Activated T-cell treated with anti-CD3 and anti-CD28 coated beads, Interleukin-2, amount 50 U/mL, for 1 hour (primary cell): ENCODE measurements at places on chromosomes 5 and 9.

DNA sequence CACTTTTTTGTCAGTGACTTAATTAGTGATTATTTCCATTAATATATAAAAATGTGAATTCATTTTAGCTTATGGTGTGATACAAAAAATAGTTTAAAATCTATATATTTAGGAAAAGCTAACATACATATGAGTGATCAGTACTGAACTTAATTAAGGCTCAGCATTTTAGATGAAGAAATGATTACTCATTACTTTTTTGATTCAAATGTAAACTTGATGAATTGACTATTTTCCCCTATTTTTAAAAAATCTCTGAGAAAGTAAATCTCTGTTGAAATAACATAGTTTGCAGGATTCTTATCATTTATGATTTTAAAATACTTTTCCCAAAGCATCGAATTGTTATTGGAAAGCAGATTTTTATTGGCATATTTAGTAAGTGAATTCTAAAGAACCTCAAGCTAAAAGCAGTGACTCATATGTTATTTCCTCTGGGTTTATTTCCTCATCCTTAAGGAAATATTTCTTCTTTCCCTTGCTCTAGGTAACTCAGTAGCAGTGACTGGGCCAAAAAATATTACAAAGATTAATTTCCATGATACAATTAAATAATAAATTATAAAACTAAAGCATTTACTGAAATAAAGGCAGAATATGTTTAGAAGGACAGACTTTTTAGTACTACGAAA is 290.6 kb downstream of the FER start:
- no peak for DNase-seq

GRCh38 chr5:138035605-138036537 is 3.0 kb upstream of the FAM13B start:
- peak; percentile 50 for DNase-seq

DNA sequence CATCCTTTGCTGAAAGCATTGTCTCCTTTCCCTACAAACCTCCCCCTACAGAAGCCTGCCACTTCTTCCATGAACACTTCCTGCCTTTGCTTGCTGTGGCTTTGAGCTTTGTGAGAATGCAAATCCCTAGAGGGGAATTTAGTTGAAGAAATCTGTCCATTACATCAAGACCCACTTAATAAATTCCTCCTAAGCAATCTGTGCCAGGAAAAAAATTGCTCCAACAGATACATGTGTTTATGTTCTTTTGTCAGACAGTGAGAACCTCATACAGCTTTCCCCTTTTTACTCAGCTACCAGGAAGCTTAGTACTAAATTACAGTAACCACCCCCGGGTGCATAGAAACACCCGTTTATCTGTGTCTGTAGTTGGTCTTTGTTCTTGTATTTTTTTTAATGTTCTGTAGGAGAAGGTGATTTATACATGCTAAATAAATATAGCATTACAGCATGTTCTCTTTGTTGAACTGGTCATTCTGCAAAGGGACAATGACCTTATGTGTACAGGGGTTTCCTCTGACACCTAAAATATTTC is 43.9 kb downstream of the SH3TC2 start:
- no peak for DNase-seq

DNA sequence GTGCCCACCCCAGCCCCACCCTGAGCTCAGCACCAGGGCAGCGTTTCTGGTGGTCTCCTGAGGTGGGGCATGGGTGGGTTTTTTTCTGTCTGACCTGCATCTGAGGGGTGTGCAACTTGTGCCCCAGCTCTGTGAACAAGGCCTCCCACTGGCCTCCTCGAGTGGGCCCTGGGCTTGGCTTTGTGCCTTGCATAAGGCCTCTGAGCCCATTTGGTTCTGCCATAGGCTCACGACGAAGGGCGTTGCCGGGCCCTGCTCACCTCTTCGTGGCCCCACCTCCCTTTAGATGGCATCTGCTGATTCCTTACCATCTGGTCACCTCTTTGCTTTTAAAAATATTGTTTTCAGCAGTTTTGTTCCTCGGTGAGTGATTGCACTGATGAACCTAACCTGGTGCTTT is 127.1 kb upstream of the COL5A1 start:
- DNase-seq = no peak

- DNase-seq = no peak
Measured at GRCh38 chr5:30959238-30959637, 234.2 kb upstream of the CDH6 start.

GRCh38 chr5:6432206-6432605 is 16.5 kb upstream of the UBE2QL1 start:
- no peak for DNase-seq

GRCh38 chr5:130206686-130207085 is 302.4 kb downstream of the CHSY3 start:
- DNase-seq = no peak

DNA sequence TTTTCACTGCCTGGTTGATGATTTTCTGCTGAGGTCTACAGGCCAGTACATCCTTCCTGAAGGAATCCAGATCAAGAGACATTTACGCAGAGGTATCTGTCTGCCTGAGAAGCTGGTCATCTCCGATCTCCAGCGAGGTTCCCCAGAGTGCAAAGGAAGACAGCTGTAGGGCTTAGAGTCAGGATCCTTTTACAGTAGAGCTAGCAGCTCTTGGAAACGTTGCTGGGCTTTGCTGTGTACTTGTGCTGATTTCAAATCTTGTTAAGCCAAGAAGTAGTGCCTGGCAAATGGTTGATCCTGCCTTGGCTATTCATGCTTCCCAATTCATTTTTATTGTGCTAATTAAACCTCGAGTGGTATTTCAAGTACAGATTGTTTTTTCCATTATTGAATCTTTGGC is 48.9 kb downstream of the NTRK2 start:
- no peak for DNase-seq

GRCh38 chr5:147645197-147645596 is 135.3 kb upstream of the DPYSL3 start:
- DNase-seq = no peak

DNA sequence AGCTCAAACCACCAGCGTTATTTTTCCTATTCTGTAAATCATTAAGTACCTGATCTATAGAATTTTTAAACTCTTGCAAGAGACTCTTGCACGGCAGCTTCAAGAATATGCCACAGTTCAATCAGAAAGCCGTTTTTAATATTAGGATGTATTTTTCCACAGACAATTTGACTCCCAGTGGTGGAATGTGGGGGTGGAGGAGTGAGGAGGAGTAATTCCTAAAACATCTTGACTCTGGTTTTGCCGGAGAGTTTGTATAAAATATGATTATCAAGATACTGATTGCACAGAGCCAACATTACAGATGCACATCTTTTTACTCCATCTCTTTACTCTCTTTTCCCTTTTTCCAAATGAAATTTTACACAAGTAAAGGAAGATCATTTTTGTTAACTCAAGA is 288.3 kb downstream of the ENC1 start:
- DNase-seq = no peak

DNA sequence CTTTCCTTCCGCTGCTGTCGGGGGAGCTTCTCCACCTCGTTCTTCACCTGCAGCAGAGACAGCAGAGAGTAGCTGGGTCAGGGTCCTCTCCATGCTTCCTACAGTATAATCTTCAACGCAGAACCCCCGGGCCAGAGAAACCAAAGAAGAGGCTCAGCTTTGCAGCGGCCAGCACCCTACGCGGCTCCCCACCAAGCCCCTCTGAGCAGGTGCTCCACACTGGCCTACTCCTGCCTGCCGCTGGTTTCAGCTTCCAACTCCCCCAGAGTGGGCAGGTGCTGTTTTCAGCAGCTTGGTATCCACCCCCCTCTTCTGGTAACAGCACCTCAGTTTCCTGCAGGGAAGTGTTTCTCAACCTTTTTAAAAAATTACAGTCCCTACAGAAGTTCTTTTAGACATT is 58.3 kb upstream of the FBXW11 start:
- no peak for DNase-seq

DNA sequence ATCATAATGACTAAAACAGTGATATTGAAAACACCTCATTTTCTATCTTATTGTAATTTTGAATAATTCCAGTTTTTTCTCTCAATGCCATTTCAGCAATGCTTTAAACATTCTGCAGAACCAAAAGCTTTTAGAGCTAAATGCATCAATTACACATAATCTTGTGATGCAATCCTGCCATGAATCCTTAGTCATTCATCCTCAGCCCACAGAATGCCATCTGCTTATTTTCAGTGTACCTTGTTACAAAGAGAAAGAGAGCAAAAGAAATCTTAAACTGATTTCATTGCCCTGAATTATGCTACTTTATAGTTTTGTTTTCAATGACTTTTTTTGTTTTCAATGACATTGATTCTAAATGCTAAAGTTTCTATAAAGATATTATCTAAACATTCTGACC is 1234.8 kb upstream of the C9orf72 start:
- no peak for DNase-seq

- no peak for DNase-seq
Measured at GRCh38 chr5:18792145-18792544, 1157.9 kb downstream of the TAF11L14 start.

- DNase-seq = no peak
Measured at GRCh38 chr9:1717882-1718281, 297.3 kb upstream of the SMARCA2 start.

GRCh38 chr5:151130922-151131891 is 26.4 kb downstream of the ANXA6 start:
- no peak for DNase-seq

GRCh38 chr5:132261881-132262845 is 4.7 kb downstream of the PDLIM4 start:
- DNase-seq = no peak

GRCh38 chr5:83866181-83866580 is 145.5 kb upstream of the HAPLN1 start:
- no peak for DNase-seq

DNA sequence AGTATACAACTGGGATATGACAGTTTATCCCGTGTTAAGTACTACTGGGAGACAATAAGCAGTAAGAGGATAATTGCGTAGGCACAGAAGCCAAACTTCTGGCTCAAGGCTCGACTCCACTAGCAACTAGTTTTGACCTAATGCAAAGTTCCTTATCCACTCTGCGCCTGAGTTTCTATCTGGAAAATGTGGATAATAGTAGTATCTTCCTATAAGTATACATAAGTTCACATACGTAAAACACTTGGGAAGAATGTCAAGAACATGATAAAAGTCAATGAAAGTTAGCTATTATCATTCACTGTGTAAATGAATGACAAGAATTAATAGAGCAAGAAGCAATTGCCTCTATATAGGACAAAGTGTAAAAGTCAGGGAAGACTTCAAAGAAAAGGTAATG is 45.7 kb downstream of the FTMT start:
- no peak for DNase-seq

DNA sequence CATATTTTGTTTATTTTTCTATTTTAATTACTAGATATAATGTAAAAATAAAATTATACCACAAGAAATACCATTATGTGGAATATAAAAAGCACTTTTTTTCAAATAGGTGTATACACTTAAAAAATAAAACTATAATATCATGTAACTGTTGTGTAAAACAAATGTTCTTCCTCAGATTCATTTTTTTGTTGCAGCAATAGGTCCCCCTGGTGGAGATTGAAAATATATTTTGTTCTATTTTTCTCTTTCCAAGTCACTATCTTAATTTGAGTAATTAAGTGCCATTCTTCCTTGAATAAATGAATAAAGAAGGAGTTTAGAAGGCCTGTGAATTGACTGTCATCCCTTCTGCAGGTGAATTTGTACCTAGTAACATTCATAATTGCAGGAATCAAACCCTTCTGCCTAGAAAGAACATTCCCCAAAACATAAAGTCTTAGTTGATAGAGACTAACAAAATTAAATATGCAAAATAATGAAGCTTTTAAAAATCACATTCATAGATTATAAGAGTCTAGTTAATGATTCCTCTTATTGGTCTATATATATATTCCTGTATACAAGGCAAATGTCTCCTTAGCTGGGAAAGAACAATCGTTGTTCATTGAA is 23.4 kb downstream of the CETN3 start:
- DNase-seq = no peak

- no peak for DNase-seq
Measured at GRCh38 chr9:102069969-102070368, 331.5 kb upstream of the GRIN3A start.

DNA sequence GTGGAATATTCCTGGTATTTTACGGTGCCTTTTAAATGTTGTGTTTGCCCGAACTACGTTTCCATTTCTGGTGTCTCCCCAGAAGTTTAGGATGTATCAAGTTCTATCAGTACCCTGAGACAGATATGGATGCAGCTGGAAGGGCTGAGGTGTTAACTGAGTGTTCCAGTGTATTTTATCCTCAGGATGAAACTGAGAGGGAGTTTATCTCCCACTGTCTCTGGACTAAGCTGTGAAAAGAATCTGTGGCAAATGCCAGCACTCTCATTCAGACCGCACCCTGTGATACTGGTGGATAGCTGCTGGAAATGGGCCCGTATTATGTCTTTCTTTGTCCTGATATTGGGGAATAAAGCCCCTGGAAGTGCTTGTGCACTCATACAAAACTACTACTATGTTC is 887.2 kb upstream of the TYRP1 start:
- no peak for DNase-seq

DNA sequence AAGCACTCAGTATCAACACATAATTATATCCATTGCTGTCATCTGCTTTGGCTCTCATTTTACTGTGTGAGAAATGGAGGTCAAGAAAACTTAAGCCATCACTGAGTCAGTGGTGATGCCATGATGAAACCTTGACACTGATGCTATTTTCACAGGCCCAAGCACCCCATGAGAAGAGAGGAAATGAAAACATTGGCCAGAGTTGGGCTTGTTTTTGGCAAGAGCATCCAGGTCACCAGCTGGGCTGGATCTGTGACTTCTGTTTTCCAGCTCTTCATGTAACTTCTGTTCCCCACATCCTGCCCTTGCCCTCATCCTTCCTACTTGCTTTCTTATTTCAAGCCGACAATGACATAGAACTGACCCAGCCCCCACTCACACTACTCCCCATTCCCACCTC is 10.0 kb downstream of the LCP2 start:
- peak; percentile 22 for DNase-seq

- DNase-seq = no peak
Measured at GRCh38 chr5:72063219-72063819, 44.0 kb upstream of the MAP1B start.

GRCh38 chr9:6230037-6230780 is 14.6 kb downstream of the IL33 start:
- no peak for DNase-seq

DNA sequence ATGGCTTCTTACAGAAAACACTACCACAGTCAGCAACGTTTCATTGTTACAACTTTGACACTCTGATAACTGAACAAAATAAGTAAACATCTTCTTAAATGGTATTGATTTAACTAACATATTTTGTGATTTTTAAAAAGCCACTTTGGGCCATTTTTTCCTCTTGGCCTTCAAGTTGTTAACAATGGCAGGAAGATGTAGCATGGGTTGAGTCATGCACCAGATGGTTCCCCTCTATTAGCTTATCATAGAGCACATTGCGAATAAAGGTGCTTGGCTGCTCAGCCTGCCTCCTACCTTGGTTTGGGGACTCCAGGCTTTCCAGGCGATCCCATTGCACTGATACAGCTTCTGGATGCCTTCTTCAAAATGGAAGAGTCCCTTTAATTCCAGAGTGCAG is 24.1 kb upstream of the CER1 start:
- no peak for DNase-seq

- DNase-seq = no peak
Measured at GRCh38 chr5:178796165-178796945, 63.4 kb upstream of the ZNF354B start.
